ENCODE measurements at places on chromosomes 7 and 10. TPM values are rescaled to one million over a fixed set of nuclear protein-coding genes. Genes with fewer than 3 reads are reported as not detected.

GRCh38 chr7:972676-973309, 2.6 kb downstream of the COX19 start:
- H3K4me3 ChIP-seq = no peak overlapping the region
- H3K27me3 ChIP-seq = no peaks in the 10 kb centered on the region
- H3K4me1 ChIP-seq = peaks cover 24% of the 10 kb centered on the region
- H3K36me3 ChIP-seq = peaks cover 43% of the 10 kb centered on the region
- no peak for DNase-seq

- H3K4me1 ChIP-seq = peaks cover 11% of the 10 kb centered on the region
- H3K4me3 ChIP-seq = no peak overlapping the region
- DNase-seq = no peak
- no peak overlapping the region for H3K27ac ChIP-seq
- H3K27me3 ChIP-seq = no peaks in the 10 kb centered on the region
Measured at GRCh38 chr7:36188266-36188665, 35.2 kb downstream of the EEPD1 start.

DNA sequence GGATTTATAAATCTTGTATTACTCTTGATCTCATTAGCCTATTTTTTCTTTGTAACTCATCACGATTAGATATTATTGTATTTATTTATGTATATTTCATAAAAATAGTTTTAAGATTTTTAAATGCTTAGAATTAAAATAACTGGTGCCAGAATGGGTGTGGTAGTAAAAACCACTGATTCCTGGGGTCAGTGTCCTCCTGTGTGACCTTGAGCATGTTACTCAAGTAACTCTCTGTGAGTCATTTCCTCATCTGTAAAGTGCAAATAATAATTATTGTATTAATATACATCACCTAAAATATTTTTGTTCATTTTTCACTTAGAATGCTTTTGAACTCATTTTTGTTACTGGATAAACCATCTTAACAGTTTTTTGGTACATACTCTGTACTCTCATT, 91.3 kb upstream of the TMEM229A start:
- H3K4me1 ChIP-seq = no peaks in the 10 kb centered on the region
- H3K27ac ChIP-seq = no peak overlapping the region
- H3K36me3 ChIP-seq = no peaks in the 10 kb centered on the region
- no peaks in the 10 kb centered on the region for H3K27me3 ChIP-seq
- DNase-seq = no peak

DNA sequence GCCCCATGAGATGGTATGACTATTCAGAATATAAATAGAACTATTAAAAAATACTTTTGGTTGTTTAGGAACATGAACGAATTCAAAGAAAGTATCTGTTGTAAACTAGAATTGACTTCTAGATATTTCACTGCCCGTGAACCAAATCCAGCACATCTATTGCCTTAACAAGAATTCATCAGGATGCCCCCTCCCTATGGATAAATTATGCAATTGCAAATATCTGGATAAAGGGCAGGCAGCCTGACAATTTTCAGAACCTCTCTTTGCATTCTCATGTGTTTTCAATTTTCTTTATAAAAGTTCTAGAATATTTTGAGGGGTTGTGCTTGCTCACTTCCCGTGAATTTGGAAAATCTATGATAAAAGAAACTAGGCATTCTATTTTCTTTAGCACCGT, 822.1 kb upstream of the SORCS1 start:
- no peak overlapping the region for H3K27ac ChIP-seq
- peak; percentile 3 for DNase-seq
- H3K4me1 ChIP-seq = no peaks in the 10 kb centered on the region
- H3K36me3 ChIP-seq = no peaks in the 10 kb centered on the region

DNA sequence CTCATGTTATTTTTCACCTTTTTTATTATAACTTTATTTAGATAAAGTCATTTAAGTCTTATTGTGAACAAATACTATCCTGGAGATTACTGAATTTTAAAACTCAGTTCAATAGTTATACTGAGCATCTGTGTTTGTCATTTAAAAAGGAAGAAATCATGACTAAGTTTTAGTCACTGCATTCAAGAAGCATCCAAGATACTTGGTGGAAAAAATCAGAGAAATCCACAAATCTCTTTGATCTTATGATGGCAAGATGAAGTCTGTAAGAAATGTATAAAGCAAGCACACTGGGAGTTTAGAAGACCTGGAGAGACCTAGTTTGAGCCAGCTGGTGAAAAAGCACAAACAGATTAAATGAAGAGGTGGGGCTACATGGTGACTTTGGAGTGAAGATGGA, 529.8 kb upstream of the IGFBP3 start:
- H3K4me3 ChIP-seq = no peak overlapping the region
- no peaks in the 10 kb centered on the region for H3K36me3 ChIP-seq
- no peak overlapping the region for H3K27ac ChIP-seq
- peaks cover 6% of the 10 kb centered on the region for H3K4me1 ChIP-seq
- peak; percentile 36 for DNase-seq

- DNase-seq = no peak
- H3K4me1 ChIP-seq = peaks cover 9% of the 10 kb centered on the region
- H3K36me3 ChIP-seq = no peaks in the 10 kb centered on the region
- no peak overlapping the region for H3K4me3 ChIP-seq
- peak overlapping the region; percentile 98 for H3K27ac ChIP-seq
Measured at GRCh38 chr7:96320442-96320841, 1.5 kb downstream of the SLC25A13 start.

DNA sequence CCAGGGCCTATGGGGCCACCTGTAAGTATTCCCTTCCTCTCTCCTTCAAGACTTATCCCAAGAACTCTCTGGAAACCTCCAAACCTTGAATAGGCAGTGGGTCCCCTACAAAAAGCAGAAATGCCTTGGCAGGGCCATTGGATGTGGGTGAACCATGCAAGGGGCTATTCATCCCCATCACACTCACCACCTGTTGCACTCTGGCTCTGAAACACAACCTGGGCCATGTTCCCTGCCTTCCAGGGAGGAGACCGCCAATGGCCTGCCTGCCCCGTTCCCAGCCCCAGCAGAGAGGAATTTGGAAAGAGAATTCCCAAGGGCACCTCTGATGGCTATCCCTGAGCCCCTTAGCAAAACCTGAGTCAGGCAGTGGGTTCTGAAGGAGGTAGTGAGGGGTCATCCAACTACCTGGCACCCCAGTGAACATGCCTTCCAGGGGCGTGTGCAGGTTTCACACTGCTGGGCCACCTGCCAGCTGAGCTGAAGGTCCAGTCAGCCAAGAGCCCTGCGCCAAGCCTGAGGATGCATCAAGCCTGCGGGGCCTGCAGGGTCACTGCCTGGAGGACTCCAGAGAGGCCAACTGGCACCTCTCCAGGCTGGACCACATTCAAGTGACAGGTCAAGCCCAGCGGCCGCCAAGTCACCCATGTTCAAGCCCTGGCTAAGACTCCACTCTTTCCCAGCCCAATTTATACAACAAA, 101.3 kb downstream of the COL13A1 start:
- no peak overlapping the region for H3K27ac ChIP-seq
- DNase-seq = no peak
- peaks cover 2% of the 10 kb centered on the region for H3K27me3 ChIP-seq
- H3K4me1 ChIP-seq = peaks cover 50% of the 10 kb centered on the region
- no peak overlapping the region for H3K4me3 ChIP-seq

GRCh38 chr10:110168601-110169481, 38.6 kb upstream of the MXI1 start:
- H3K27me3 ChIP-seq = peaks cover 39% of the 10 kb centered on the region
- no peak overlapping the region for H3K27ac ChIP-seq
- no peak for DNase-seq

GRCh38 chr10:30813872-30814481, 184.4 kb upstream of the LYZL2 start:
- peaks cover 73% of the 10 kb centered on the region for H3K4me1 ChIP-seq
- H3K27me3 ChIP-seq = no peaks in the 10 kb centered on the region
- peak overlapping the region; percentile 62 for H3K27ac ChIP-seq
- DNase-seq = peak; percentile 85
- no peaks in the 10 kb centered on the region for H3K36me3 ChIP-seq

DNA sequence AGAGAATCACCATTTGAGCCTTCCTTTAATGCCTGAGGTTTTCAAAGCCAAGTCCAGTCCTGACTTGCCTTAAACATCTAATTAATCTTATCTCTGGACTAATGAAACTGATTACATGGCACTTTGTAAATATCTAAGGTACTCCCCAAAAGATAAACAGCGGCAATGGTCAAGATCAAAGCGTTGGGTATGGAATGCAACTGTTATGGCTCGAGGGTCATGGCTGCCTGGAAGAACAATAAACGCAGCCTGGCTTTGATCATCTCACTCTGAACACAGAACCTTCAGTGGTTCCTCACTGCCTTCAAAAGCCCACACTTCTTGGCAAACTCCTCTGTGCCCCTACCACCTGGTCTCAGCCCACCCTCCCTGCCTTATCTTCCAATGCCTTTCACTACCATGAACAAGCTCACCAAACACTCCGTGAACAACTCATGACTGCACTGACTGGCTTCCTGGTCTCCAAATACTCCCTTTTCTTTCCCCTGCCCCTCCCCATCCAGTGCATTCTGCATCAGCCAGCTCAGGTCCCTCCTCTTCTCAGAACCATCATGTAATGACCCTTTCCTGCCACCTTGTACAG, 150.2 kb upstream of the NFE2L3 start:
- H3K27me3 ChIP-seq = no peaks in the 10 kb centered on the region
- H3K4me3 ChIP-seq = no peak overlapping the region
- H3K36me3 ChIP-seq = no peaks in the 10 kb centered on the region
- DNase-seq = no peak

DNA sequence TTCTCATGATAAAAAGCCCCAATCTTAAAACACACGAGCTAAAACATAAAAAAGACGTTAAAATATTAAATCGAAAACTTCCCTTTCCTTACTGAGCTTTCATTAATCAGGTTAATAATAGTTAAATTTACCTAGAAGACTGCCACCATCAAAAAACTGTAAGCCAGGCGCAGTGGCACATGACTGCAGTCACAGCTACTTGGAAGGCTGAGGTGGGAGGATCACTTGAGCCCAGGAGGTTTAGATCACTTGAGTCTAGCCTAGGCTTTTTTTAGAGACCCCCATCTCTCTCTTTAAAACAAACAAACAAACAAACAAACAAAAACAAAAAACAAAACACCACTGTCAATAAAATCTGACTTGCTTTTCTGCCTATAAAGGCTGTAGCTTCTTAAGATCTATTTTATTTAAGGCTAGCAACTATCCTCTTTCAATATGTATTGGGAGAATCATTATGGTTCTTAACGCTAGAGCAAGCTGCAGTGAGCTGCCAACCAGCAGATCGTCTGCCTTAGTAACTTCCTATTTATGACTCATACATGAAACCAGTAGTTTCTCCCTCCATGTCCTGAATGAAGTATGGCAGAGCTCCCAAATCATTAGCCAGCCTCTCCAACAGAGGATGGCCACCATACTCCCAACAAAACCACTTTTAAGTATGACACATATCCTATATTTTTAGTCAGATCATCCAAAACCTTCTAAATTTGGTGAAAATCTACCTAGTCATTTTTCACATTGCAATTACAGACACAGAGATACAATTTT, 163.7 kb downstream of the SRPK2 start:
- no peaks in the 10 kb centered on the region for H3K36me3 ChIP-seq
- H3K4me3 ChIP-seq = no peak overlapping the region
- H3K4me1 ChIP-seq = peaks cover 4% of the 10 kb centered on the region
- DNase-seq = peak; percentile 70

GRCh38 chr7:66642186-66642585, 13.5 kb downstream of the KCTD7 start:
- H3K36me3 ChIP-seq = peaks cover 69% of the 10 kb centered on the region
- DNase-seq = peak; percentile 64
- no peak overlapping the region for H3K4me3 ChIP-seq
- H3K4me1 ChIP-seq = no peaks in the 10 kb centered on the region
- no peak overlapping the region for H3K27ac ChIP-seq

The KLF14 gene
- total RNA-seq = 0.98 TPM

The IFIT1 gene
- 58.4 TPM for total RNA-seq

The C7orf57 gene
- 0.09 TPM for total RNA-seq

Data from muscle of leg (tissue), 16 donors.